ENCODE measurements at places on chromosomes 6 and 20. TPM values are rescaled to one million over a fixed set of nuclear protein-coding genes. Genes with fewer than 3 reads are reported as not detected.

DNA sequence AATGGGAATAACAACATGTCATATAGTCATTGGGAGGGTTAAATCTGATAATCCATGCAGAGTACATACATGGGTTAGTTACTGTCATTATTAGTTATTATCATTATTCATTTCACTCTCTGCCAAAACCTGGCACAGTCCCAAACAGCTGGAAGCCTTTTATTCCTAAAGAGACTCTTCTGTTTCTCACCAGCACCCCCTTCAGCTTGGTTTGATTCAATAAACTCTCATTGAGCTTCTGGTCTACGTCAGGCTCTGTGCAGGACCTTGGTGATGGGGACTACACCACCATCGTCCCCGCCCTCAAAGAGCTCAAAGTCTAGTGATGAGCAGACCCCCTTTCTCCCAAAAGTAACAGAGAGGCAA lies 2.3 kb downstream of the KCNK15 start:
- no peak for DNase-seq

GRCh38 chr6:107811591-107812218 lies 12.4 kb downstream of the SCML4 start:
- DNase-seq = no peak

Gene RUNX2
- 0.26 TPM for total RNA-seq

DNA sequence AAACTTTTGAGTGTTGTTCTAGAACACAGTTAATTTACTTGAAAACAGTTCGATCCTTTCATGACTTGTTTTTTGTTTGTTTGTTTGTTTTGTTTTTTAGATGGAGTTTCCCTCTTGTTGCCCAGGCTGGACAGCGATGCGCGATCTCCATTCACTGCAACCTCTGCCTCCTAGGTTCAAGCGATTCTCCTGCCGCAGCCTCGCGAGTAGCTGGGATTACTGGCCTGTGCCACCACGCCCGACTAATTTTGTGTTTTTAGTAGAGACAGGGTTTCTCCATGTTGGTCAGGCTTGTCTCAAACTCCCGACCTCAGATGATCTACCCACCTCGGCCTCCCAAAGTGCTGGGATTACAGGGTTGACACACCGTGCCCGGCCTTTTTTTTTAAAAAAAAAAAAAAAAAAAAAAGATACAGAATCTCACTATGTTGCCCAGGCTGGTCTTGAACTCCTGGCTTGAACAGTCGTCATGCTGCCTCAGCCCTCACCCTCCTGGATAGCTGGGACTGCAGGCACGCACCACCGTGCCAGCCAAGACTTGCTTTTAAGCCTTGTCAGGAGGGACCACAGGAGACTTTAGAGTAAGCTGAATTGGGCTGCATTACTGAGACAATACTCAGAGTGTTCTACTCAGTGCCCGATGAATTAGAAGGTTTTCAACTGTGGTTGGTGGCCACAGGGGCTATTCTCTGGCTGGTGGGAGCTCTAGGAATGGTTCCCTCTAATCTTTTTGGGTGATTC lies 76.7 kb upstream of the SLC22A16 start:
- no peak for DNase-seq

- no peak for DNase-seq
Observed at GRCh38 chr6:116685437-116685993, 4.5 kb downstream of the KPNA5 start.

DNA sequence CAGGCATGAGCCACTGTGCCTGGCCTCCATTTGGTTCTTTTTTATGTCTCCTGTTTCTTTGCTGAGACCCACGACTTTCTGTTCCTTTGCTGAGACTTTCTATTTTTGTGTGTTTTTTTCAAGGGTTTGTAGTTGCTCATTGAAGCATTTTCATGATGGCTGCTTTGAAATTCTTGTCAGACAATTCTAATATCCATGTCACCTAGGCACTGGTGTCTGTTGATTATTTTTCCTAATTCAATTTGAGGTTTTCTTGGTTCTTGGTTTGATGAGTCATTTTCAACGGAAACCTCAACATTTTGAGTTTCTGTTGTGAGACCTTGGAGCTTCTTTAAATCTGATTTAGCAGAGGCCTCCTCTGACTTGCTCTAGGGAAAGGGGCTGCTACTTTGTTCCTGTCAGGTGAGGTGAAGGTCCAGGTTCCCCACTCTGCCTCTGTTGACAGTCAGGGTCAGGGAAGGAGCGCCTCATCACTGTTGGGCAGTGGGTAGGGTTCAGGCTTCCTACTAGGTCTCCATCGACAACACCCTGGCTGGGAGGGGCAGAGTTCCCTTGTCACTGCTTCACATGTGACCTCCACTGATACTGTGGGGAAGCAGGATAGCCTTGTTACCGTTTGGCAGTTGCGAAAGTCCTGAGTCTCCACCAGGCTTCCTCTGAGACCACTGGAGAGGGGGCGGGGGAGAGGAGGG lies 67.2 kb upstream of the RNF24 start:
- DNase-seq = peak; percentile 79

GRCh38 chr6:114816678-114817077 lies 473.9 kb upstream of the HS3ST5 start:
- no peak for DNase-seq

- peak; percentile 30 for DNase-seq
Observed at GRCh38 chr6:32439602-32440214, at the start of gene HLA-DRA. HLA-DRA (plus strand) TSS chr6:32439887; CDS start chr6:32439951, 64 bp downstream.

GRCh38 chr6:3499603-3500002 lies 42.8 kb upstream of the SLC22A23 start:
- no peak for DNase-seq

Gene WFDC2
- total RNA-seq = 59.6 TPM

Gene BYSL
- 71.1 TPM for total RNA-seq

- DNase-seq = no peak
Observed at GRCh38 chr6:145866456-145867396, 52.1 kb upstream of the FBXO30 start.

DNA sequence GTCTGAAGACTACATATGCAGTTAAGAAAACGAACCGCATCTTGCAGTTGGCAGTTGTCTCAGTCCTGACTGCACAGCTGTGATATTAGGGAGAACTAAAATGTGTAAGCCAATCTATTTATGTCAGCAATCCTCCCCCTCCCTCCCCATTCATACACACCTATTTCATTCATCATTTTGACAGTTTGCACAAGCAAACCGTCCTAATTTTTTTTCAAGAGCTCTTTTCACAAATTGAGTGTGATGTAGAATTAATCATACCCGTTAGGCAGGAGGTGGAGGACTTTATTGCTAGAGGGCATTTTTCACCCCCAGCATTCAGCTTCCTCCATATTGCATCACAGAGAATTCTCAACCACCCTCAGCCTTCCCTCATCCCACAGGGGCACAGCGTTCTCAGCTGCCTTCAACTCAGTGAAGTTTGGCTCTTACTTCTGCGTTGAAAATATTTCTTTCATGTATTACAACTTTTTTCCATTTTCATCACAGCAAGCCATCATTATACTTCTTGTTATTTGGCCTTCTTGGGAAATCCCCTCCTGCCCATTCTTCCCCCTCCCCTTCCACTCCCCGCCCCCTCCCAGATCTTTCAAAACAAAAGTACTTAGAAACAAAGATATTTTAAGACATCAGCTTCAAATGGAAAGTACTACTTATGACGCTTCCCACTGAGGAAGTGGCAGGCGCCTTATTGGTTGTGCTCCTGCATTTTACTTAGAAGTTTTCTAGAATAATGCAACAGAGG lies 37.5 kb downstream of the NOX3 start:
- no peak for DNase-seq

- peak; percentile 89 for DNase-seq
Observed at GRCh38 chr6:85126485-85127167, 323.3 kb upstream of the NT5E start.

Gene LY6G5C
- total RNA-seq = 2.2 TPM

- no peak for DNase-seq
Observed at GRCh38 chr20:5920581-5920980, 29.8 kb downstream of the TRMT6 start.

DNA sequence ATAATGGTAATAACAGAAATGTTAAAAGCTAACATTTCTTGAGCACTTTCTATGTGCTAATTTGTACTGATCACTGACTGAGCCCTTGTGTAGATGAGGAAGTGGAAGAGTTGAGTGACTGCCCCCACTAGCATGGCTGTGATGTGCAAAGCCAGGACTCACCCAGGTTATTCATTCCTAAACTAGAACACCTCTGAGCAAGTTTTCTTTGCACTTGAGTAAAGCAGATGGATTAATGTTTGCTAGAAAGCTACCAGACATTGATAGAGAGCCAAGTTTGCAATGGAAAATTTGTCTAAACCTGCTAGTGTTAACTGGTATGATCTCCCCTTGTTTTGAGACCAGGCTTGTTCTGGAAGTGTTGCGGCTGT lies 467.4 kb upstream of the PLCB4 start:
- DNase-seq = no peak

- DNase-seq = no peak
Observed at GRCh38 chr20:1619861-1620444, at the start of gene SIRPB1. SIRPB1 (minus strand) TSS chr20:1620009; CDS start chr20:1619944, 65 bp downstream.
